ENCODE measurements at places on chromosomes 6 and 20.
A peak's percentile ranks its signal among the peaks of the same experiment; 100 is the strongest.

DNA sequence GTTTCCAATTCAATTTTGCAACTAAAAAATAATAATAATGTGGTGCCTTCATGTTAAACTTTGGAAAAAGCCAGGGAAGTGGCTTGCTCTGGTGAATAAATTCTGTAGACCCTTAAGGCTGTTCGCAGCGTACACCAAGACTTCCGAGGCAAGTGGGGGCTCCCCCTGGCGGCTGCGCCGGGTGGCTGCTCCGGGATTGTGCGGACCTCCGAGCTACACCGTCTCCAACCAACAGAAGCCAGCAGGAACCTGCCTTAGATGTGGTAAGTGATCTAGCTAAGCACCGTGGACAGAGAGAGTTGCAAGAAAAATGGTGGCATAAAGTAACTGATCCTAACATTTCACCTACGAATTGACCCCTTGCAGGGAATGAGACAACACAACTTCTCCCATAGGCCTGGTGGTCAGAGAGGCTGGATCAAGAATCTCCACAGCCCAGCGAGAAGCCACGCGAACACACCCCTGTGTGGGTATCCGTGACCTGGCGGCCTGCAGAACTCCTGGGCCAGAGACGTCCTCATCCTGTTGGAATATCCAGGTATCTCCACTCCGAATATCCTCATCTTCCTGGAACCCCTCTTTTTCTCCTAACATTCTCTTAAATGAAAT, 69.6 kb downstream of the TBXT start:
- peak; percentile 70 for DNase-seq

- no peak for DNase-seq
Measured at GRCh38 chr6:166584155-166584554, 2.3 kb downstream of the RAMACL start.

DNA sequence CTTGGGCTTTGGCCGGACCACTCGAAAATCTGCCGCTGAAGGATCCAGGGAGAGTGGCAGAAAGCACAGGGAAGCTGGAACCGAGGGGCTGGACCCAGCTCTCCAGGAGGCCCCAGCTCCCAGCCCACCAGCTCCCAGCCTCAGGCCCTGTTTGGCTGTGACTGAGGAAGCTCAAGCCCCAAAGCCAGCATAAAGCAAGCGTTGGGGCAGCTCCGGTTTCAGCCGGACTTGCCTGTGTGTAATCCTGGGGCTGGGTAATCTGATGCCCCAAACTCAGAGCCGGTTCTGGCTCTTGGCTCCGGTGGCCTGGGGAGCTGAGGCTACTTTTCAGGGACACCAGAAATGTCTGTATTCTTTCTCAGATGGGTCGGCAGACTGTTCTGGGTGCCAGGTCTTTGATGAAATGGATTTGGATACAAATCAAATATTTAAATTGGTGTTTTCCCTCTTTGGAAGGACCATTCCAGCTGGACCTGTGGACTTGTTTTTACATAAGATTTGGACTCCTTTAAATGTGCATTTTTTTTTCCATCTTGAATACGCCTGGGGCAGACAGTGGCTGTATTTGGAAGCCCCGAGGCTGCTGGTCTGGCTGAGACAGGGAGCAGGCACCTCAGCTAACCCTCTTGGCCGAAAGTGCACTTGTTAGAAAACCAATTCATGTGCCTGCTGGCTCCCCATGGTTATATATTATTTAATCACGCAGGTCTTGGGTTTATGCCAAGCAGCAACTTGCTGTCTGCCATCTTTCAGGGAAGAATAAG, 29.7 kb downstream of the RPP40 start:
- no peak for DNase-seq

GRCh38 chr6:17225767-17226630, 55.2 kb upstream of the RBM24 start:
- no peak for DNase-seq

DNA sequence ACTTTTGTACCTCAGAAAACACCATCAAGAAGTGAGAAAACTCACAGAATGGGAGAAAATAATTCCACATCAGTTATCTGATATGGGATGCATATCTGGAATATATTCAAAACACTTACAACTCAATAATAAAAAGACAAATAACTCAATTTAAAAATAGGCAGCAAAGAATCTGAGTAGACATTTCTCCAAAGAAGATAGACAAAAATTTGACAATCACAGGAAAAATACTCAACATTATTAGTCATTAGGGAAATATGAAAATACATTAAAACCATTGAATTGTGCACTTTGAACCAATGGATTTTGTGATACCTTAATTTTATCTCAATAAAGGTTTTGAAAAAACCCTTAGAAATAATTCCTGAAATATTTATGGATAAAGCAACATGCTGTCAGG, 36.9 kb upstream of the STMND1 start:
- no peak for DNase-seq

- DNase-seq, result no peak
Measured at GRCh38 chr6:53412021-53412715, 63.4 kb upstream of the ELOVL5 start.

DNA sequence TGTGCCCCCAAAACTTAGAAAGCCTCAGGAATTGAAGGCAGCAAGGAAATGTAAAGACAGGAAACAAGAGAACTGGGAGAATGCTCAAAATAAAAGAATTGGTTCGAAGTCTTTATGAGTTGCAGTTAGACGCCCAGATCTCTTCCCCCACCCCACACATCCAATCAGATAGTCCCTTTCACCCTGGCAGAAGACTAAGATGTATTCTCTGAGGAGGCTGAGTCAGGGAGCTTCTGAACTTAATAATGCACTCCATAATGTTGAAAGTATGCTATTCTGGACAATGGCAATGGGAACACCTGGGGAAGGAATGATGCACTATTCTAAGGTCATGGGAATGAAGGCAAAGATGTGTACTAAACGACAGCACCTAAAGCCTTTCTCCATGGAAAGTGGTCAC, 173.6 kb downstream of the MTFR2 start:
- no peak for DNase-seq

GRCh38 chr20:63129376-63129965, 86.5 kb downstream of the YTHDF1 start:
- DNase-seq, result no peak

DNA sequence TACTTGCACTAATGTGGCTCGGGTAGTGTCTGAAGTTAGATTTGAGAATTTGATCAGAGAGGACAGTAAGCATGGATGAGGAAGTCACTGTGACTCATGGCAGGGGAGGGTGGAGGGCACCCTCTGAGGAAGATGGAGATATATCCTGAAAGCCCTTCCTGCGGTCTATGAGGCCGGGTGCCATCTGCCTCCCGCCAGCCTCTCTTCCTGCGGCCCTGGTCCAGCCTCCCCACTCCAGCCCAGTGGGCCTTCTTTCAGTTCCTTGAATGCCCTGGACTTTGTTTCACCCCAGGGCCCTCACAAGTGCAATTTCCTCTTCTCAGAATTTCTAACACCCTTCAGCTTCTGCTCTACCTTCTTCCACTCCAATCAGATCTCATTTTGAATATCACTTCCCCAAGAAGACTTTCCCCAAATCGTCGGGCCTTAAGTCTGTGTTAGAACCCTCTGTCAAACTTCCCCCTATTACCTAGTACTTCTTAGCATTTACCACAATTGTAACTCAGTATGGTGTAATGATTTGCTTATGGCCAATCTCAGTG, 20.2 kb upstream of the TNFAIP3 start:
- peak; percentile 89 for DNase-seq

DNA sequence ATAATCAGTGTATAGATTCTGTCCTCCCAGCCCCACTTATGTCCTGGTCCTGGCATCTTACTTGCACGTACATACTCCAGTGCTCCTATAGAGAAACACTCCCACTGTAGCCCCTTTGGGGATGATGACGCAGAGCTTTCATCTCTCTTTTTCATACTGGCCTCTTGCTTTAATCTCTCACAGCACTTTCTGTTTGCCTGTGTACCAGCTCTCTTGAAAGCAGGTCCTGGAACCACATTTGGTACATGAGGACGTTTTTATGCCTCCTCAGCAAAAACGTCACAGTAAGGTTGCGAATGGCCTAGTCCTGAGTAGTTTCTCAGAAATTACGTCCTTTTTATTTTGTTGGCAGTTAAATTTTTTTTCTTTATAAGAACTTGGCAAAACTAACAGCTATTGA, 10.8 kb downstream of the L3MBTL3 start:
- DNase-seq, result no peak

GRCh38 chr20:48858075-48858790, 30.4 kb upstream of the PREX1 start:
- DNase-seq, result peak; percentile 20

GRCh38 chr6:43702534-43703440, 15.2 kb upstream of the MRPS18A start:
- DNase-seq, result peak; percentile 48

DNA sequence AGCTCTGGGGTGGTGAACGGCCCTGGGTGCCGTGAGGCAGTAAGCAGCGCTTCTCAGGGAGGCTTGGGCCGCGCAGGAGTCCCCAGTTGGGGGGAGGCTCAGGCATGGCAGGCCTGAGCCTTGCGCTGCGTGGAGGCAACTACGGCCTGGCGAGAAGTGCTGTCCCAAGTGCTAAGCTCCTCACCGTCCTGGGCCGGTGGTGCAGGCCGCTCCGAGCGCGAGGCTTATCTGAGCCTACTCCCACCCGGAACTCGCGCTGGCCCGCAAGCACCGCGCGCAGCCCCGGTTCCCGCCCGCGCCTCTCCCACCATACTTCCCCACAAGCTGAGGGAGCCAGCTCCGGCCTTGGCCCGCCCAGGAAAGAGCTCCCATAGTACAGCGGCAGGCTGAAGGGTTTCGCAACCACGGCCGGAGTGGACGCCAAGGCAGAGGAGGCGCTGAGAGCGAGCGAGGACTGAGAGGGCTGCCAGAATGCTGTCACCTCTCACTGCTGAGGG, 1.8 kb upstream of the WRNIP1 start:
- DNase-seq, result no peak

- no peak for DNase-seq
Measured at GRCh38 chr6:1873781-1874180, 264.1 kb downstream of the FOXC1 start.

GRCh38 chr20:37529968-37530600, 2.4 kb upstream of the BLCAP start:
- no peak for DNase-seq

DNA sequence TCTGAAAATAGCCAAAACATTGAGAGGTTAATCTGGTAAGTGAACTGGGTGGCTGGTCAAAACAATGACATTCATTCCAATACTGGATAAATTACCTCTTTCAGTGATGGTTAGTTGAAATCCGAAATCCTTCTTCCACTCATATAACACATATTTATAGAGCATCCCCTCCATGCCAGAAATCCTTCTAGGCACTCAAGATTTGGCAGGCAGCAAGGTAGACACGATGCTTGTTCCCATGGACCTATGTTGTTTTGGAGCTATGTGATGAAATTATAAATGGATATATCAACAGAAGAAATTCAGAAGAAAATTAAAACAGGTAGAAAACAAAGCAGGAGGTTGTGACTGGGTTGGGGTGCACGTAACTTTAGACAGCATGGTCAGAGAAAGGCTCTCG, 26.3 kb upstream of the SNRPB2 start:
- DNase-seq, result no peak

GRCh38 chr6:109010705-109011102, 83.9 kb downstream of the SESN1 start:
- no peak for DNase-seq

GRCh38 chr6:154732538-154733182, 556 bp upstream of the SCAF8 start:
- DNase-seq, result no peak

DNA sequence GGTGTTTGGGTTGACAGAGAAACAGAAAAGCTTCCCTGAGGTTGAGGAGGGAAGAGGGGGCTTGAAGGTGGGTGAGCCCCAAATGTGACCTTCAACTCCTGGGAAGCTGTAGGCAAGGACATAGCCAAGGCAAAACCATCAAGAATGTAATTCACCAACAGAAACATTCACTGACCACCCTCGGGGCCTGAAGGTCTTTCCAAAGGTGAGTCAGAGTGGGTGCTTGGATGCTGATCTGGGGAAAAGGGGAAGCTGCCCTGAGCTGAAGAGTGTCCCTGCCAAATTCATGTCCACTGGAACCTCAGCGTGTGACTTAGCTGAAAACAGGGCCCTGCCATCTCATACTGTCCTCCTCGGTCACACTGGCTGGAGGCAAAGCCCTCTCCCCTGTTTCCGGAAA, 234.2 kb upstream of the SULF2 start:
- DNase-seq, result no peak

GRCh38 chr6:149220882-149221773, 96.4 kb upstream of the TAB2 start:
- DNase-seq, result no peak

- no peak for DNase-seq
Measured at GRCh38 chr20:34049389-34049788, 55.7 kb downstream of the RALY start.

DNA sequence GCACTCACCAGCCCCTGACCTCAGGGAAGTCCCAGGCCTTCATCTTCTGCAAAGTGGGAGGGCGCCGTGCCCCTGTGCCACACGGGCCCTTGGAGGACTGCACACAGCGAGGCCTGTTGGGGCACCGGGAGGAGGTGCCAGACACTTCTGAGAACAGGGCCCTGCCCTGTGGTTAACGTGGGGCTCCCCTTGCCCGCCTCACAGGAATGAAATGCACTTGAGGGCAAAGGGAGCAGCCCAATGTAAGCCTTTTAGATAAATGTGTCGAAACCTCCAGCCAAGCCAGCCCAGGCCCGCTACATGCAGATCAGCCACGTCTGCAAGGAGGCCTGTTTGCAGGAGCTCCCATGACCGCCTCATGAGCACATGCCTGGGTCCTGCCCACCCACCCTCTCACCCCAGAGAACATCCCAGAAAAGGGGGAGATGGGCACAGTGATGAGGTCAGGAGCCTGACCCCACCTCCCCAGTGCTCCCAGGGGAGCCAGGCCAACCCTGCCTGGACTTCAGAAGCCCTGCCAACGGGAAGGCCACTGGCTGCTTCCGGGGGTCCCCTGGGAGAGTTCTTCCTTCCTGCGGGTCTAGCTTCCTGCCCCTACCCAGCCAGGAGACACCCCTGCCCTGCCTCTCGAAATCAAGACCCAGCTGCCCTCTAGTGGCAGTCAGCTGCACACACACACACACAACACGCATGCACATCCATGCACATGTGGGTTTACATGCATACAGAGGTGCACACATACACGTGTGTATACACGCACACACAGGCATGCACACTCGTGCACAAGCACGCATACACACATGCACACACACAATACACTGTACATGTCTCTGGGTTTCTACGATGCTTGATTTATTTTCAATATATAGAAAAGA, 178.7 kb downstream of the TAF4 start:
- peak; percentile 57 for DNase-seq

- peak; percentile 83 for DNase-seq
Measured at GRCh38 chr6:6588064-6588923, at the start of gene LY86. TSS of gene LY86 (plus strand) at chr6:6588720. CDS start at chr6:6588735, 15 bp downstream.

DNA sequence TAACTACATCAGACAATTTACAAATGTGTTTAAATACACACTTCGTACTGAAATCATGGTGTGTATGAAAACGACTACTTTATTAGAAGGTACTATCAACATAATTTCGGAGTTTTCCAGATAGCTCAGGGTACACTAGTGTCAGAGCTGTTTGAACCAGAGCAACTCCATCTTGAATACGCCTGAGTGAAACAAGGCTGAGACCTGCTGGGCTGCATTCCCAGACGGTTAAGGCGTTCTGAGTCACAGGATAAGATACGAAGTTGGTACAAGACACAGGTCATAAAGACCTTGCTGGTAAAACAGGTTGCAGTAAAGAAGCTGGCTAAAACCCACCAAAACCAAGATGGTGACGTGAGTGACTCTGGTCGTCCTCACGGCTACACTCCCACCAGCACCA, 167.6 kb downstream of the THBS2 start:
- DNase-seq, result no peak

All from KBM-7 (cell line).